ENCODE measurements at places on chromosomes 2 and 18.

- no peak for DNase-seq
Observed at GRCh38 chr18:76265497-76266235, 229.4 kb downstream of the ZNF516 start.

DNA sequence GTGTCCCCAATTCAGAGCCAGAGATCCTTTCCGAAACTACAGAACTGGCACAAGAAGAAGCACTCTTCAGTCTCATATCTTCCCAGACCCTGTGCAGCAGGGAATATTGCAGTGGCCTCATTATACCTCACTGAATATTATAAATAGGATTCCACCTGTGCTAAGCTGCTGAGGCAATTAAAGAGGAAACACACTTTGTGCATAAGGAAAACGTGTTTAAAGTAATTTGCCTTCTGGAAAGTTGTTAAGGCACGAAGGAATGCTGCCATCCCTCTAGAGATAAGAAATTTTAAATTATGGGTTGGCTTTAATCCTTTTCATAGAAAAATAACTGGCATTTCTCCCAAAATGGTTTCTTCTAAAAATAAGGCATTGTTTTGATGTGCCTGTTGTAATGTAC is 233.3 kb downstream of the RAB3GAP1 start:
- no peak for DNase-seq

- no peak for DNase-seq
Observed at GRCh38 chr2:84169871-84170270, 289.2 kb downstream of the SUCLG1 start.

DNA sequence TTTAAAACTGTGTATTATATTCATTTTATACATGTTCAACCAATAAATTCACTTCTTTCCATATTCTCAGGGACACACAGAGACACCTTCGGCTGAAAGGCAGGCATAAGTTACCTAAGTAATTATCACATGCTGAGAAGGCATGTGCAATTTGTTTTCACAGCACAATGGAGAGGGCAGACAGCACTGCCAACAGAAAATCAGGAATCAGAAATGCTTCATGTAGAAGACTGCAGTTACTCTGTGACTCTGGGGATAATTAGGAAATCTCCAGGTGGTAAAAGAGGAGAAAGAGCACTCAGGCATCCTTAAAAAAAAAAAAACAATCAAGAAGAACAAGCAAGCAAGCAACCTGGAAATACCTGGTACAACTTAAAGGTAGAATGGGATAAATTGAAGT is 49.3 kb downstream of the DSEL start:
- DNase-seq: no peak

Data from stimulated activated CD4-positive, alpha-beta T cell treated with anti-CD3 and anti-CD28 coated beads, Interleukin-12 subunit alpha, Interleukin-12 subunit beta, amount 100 ng/mL, for 24 hours (primary cell).